ENCODE measurements at places on chromosomes 3 and 15.

GRCh38 chr3:141246958-141247301 is 15.3 kb downstream of the PXYLP1 start:
- no peak for DNase-seq

DNA sequence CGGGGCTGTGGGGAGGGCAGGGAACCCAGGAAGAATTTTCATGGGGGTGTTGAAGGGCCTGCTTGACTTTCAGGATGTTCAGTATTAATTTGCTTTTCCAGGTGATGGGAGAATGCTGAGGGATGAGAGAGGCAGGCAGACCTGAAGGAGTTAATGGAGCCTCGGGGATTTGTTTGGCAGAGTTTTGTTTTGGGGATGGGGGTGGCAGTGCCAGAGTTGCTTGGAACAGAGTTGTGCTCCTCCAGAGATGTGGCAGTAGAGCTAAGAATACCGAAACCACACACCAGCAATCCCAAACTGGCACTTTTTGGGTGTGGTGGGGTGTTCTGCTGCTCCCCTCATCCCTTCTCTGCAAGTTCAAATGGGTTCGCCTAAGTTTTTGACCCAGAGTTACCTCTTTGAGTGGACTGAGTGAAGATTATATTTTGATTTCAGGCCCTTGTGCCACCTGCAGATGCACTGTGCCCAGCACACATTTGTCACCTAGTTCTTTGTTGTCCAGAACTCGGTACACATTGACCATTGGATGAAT is 1.6 kb downstream of the BOC start:
- DNase-seq: no peak

- no peak for DNase-seq
Observed at GRCh38 chr15:73867426-73867825, 5.9 kb upstream of the TBC1D21 start.

GRCh38 chr3:190970560-190970959 is 108.1 kb upstream of the GMNC start:
- DNase-seq: no peak

DNA sequence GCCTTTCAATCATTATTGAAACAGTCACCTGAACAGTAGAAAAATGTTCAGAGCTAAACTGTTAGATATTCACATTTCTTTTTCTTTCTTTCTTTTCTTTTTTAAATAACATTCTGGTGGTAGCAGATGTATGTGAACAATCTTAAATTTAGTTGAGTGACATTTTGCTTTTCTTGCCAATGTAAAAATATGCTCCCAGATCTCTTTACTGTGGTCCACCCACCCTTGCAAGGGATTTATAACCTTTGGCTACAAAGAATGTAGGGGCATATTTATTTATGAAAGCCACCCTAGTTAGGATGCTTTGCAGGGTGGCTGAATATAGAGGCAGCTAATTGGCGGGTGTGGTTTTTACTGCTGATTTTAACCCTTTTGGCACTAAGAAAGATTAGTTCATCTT is 473.9 kb downstream of the MFSD1 start:
- no peak for DNase-seq

- DNase-seq: no peak
Observed at GRCh38 chr3:141051443-141052200, 475 bp downstream of the SPSB4 start.

GRCh38 chr15:53833134-53833624 is 73.7 kb upstream of the WDR72 start:
- DNase-seq: no peak

- DNase-seq: no peak
Observed at GRCh38 chr3:108755686-108756085, 1.5 kb downstream of the RETNLB start.

GRCh38 chr3:192042116-192042515 is 581.2 kb downstream of the PYDC2 start:
- no peak for DNase-seq

GRCh38 chr3:152505926-152506325 is 237.2 kb downstream of the MBNL1 start:
- DNase-seq: no peak

GRCh38 chr3:7710284-7710683 is 791.3 kb upstream of the LMCD1 start:
- DNase-seq: peak; percentile 4

DNA sequence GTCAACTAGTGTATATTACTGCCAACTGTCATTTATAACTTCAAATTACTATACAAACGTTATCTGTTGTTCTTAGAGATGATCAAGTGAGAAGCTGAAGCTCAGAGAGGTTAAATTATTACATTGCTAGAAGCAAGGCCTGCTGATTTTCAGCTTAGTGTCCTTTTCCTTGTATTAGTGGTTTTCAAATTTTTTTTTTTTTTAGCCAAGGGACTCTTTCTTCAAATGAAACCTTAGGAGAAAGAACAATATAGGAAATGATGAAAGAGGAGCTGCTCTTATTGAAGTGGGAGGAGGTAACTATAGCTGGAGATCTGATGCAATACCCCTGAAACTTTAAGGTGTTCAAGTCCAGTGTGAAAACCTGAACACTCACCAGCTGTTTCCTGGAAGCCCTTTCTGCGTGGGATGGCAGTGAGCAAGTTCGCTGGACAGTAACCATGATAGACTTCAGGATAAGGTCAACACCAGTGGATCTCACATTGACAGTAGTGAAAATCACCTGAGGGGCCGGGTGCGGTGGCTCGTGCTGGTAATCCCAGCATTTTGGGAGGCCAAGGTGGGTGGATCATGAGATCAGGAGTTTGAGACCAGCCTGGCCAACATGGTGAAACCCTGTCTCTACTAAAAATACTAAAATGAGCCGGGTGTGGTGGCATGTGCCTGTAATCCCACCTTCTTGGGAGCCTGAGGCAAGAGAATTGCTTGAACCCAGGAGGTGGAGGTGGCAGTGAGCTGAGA is 376.2 kb downstream of the EDEM1 start:
- no peak for DNase-seq

DNA sequence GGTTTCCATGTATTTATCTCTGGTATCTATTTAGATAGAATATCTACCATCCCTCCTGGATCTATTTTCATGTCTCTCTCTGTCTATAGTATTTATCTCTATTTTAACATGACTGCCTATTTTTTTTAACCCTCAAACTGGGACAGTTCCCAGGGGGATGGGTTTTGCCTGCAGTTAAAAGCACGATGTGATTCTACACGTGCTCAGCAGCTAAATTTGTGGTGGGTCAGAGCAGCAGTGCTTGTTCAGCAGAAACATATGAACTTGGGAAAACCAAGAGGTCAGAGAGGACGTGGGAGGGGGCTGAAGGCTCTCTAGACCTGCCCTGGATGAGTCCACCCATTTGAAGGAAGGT is 189.2 kb downstream of the NTRK3 start:
- no peak for DNase-seq

DNA sequence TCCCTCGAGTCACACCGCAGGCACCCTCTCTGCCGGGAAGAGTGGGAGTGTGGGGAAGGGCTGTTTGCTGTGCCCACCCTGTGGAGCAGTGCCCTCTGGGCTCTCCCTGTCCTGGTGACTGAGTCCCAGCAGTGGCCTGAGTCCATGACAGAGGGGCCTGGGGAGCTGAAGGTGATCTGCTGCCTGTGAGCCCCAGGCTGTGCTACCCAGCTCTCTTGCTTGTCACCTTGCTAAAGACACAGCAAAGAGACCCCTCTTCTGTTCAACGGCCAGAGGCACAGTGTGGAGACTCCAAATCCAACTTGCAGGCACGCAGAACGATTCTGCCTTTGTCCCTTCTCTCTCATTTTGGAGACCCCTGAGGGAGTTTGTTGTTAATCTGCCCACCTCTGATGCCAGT is 232.6 kb downstream of the OPA1 start:
- DNase-seq: no peak

- no peak for DNase-seq
Observed at GRCh38 chr15:66829551-66830121, 127.6 kb downstream of the SMAD6 start.

- no peak for DNase-seq
Observed at GRCh38 chr3:127074900-127075360, 92.0 kb downstream of the PLXNA1 start.

DNA sequence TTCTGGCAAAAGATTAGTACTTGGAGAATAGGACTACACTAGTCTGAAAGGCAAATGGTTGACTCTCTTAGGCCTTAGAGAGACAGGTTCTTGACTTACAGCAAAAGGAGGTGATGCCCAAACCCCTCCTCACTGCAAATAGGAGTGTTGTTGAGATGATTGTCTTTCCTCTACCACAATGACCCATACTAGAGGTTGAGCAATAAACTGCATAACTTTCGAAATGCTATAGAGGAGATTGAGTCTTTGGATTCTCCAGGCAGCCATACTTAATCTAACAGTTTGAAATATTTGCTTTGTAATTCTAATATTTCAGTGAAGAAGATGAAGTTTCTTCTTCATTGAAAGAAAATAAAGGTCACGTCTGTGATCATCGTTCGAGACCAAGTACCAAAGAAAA is 498.5 kb upstream of the GBE1 start:
- no peak for DNase-seq

DNA sequence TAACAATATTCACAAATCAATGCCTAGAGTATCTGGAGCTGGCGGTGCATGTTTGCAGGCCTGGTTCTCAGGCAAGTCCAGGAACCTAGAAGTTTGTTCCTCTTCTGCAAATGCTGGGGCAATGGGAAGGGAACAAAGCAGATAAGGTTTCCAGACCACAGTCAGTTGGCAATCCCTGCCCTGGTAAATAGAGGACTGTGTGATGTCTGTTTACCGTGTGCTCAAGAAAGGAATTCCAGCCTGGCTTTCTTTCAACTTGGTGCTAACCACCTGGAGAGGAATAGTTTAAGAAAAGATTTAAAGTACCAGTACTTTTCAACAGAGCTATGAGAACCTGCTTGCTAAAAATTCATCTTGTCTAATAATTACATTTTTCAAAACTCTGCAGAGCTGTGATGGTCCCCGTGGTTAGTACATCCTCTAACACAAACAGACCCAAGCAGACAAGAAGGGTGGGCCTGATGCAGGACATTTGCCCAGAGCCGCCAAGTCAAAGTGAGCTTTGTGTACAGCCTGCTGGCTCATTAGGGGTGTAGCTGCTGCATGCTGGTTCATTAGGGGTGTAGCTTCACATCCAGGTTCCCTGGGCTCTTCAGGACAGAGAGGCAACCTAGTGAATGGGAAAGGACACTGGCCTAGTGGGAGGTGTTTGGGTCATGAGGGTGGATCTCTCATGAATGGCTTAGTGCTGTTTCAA is 220.5 kb downstream of the SQOR start:
- DNase-seq: no peak

GRCh38 chr3:187334904-187335303 is 33.3 kb upstream of the RTP4 start:
- no peak for DNase-seq

GRCh38 chr3:157405457-157405856 is 31.2 kb upstream of the PTX3 start:
- DNase-seq: no peak

DNA sequence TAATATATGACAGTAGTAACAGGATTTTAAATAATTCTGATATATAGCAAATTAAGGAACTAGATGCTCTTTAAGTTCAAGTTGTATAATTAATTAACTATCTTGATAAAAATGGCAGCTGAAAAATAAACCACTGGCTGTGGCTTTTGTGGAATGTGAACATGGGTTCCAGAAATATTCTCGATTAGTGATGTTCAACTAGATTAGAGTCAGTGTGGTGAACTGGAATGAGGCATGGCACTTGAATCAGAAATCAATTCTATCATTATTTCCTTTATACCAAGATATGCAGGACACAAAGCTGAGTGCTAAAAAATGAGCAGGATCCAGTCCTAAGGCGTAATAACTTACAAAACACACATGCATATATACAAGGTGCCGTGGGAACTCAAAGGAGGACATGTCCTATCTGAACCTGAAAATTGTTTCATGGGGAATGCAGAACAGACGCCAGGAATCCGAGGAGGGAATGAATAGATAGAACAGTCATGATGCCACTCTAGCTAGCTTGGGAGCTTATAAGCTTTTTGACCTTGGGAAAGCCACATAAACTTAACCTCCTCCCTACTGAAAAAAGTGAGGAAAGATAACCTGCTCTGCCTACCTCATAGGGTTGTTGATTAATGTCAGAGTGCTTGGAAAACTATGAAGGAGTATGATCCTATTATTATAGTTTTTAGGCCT is 402.4 kb downstream of the PLCL2 start:
- no peak for DNase-seq

DNA sequence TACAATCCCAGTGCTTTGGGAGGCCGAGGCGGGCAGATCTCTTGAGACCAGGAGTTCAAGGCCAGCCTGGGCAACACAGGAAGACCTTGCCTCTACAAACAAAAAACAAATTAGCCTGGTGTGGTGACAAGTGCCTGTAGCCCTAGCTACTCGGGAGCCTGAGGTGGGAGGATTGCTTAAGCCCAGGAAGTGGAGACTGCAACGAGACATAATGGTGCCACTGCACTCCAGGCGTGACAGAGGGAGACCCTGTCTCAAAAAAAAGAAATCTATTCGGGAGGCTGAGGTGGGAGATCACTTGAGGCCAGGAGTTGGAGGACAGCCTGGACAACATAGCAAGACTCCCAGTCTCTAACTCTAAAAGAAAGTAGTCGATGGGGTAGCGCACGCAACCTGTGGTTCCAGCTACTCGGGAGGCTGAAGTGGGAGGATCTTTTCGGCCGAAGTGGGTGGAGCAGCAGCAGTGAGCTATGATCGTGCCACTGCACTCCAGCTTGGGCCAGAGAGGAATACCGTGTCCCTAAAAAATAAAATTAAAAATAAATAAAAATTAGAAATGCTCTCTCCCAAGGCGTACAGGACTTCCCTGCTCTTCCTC is 775 bp downstream of the C3orf33 start:
- no peak for DNase-seq
